NCI-H345 (cell line): ENCODE measurements at places on chromosomes 4 and X.
A peak's percentile ranks its signal among the peaks of the same experiment; 100 is the strongest.

GRCh38 chr4:101037938-101038413 lies 309.4 kb downstream of the PPP3CA start:
- no peak for DNase-seq

GRCh38 chr4:165726831-165727230 lies 146.2 kb upstream of the TLL1 start:
- DNase-seq, result no peak

- DNase-seq, result no peak
These were observed 161.4 kb upstream of the GIMD1 start for GRCh38 chr4:106530024-106530361.

DNA sequence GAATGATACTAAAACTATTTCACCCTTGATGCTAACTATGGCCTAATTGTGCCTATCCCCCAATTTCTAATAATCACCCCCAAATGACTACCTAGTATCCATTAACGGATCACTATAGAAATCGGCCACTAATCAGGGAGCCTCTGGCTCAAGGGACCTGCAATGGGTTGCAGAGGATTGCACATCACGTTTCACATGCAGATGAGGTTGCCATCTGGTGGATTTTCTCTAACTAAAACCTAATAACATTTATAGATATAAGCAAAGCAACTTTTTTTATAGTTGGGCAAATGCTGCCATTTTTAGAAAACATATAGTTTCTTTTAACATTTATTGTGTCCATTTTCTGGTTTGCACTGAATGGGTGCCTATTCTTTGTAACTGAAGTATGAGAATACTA lies 28.3 kb upstream of the ALG13 start:
- no peak for DNase-seq

DNA sequence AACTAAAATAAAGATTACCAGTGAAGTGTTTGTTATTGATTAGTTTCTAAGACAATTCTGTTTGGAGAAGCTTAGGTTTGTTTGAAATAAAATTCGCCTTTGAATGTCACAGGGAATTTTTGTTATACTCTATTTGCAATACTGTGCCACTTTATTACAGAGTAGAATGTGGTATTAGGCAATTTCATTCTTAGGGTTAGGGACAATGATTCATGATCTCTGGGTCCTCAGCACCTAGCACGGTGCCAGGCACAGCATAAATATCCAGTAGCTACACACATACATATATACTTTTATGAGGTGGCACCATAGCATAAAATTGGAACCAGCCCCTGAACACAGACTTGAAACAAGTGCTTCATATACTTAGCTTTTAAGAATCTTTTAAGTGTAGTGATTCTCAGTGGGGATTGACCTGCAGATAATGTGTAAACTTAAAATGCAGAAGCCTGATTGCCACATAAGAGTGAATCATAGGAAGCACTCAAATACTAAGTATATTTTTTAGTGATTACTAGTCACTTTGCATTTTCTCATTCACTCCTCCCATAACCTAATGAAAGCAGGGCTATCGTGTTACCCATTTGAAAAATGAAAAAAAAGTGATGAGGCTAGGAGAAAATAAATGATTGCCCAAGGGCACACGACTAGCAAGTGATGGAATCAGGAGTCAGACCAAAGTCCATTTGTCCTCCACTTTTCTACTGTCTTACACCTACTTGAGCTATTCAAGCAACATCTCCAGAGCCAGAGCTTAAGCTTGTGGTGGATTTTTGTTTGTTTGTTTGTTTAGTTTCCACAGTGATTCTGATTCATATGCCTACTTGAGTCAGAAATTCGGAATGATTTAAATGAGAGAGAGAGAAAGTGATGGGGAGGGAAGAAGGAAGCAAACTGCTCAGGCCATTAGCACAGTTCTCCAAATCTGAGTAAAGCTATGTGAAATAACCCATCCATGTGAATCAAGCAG lies 366.0 kb upstream of the FGF13 start:
- DNase-seq, result no peak

DNA sequence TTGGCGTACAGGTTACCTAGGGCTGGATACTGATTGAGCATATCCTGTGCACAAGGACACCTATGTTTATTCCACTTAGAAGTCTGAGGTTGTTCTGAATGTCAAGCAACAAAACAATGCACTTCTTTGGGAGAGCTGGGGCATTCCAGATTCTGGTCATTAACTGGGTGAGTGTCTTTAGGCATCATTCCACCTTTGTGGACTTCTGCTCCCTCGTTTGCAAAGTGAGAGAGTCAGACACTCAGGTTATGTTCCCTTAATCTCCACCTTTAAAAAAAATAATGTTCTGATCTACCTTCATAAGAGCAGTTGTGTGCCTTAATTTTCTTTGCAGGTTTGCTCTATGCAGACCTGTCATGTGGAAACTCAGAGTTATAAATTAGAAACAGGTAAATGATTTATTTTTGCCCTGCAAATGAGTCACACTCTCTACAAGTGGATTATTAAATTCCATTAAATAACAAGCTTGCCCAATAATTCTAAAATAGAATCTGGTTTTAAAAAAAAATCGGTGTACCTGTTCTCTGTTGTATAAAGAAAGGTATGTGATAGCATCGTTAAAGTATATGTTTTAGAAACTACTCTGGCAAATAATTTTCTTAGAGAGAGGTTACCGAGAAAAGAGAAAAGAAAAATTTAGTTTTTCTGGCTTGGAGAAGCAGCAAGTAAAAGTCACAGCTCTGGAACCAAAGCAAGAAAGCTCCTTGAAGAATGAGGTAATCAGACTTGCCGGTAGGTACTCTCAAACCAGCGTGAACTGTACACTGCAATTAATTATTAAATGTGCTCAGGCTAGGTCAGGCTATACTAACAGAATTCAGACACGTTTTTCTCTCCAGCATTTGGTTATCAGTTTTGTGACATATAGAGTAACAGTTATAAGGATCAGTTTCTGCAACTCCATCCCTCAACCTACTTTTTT lies 93.2 kb downstream of the SORBS2 start:
- no peak for DNase-seq

GRCh38 chrX:150099316-150099715 lies 161.0 kb upstream of the EOLA2 start:
- no peak for DNase-seq

DNA sequence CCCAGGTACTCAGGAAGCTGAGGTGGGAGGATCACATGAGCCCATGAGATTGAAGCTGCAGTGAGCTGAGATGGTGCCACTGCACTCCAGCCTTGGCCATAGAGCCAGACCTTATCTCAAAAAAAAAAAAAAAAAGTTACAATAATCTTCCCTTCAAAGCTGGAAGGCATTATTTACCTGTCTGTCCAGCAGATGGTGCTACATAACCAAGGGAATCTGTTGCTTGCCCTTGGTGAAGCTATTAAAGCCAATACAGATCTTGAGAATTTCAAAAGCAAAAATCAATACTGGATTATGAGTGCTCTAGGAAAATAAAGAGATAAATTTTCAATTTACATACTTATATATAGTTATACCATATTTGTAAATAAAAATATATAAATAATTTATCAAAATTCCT lies 25.9 kb downstream of the PKD2 start:
- peak; percentile 33 for DNase-seq

DNA sequence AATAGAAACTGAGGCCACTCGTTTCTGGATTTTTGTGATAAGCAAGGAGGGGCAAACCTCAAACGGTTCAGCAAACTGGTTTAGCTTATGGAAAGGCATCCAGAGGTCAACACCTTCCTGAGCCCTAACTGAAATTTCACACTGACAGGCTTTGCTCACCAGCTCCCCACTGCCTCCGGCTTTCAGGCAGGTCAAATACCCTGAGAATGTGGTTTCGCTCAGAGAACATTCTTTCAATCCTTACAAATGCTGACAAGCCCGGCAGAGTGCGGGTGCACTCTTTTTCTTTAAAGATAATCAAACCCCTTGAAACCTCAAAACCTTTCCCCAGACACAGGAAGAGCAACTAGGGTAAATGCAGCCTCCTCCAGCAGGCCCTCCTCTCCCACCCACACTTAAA lies 41.5 kb downstream of the CD40LG start:
- no peak for DNase-seq

DNA sequence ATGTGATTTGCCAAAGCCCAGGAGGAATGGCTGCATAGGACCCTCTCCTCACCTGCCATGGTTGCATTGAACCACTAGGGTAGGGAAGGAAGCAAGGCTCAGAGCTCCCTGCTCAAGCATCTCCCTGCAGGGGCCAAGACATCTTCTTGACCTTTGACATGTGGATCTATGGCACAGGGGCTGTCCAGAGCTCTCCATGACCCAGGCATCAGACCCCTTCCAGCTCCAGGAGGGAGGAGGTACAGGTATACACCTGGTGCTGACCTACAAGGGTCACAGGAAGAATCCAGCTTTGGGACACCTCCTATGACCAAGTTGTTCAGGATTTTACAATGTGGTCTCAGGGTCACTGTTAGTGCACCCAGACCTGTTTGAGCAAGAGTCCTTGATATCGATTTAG lies 23.2 kb upstream of the ASMTL start:
- DNase-seq, result no peak

- DNase-seq, result no peak
These were observed 23.7 kb upstream of the MSANTD1 start for GRCh38 chr4:3225071-3225850.

GRCh38 chr4:129095811-129096454 lies at the start of gene C4orf33:
Gene C4orf33 (plus strand): TSS chr4:129096152. CDS start chr4:129102611, 6,459 bp downstream.
- DNase-seq, result no peak

- no peak for DNase-seq
These were observed 1328.3 kb downstream of the C4orf33 start for GRCh38 chr4:130424211-130424610.

DNA sequence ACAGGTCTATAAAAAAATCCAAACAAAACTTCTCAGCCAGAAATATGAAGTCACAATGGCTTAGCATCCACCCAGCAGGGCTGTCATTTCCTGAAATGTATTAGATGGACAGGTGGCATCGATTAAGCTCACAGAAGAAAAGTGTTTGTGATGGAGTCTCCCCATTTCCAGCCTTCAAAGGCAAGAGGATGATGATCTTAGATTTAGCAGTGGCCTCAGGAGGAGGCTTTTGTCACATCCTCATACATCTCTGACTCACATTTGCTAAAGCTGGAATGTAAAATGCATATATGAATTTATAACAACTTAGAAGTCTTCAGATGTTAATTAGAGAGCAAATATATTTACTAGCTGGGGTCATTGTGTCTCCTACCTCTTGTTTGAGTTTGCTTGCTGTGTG lies 441.9 kb downstream of the SPRY1 start:
- no peak for DNase-seq

DNA sequence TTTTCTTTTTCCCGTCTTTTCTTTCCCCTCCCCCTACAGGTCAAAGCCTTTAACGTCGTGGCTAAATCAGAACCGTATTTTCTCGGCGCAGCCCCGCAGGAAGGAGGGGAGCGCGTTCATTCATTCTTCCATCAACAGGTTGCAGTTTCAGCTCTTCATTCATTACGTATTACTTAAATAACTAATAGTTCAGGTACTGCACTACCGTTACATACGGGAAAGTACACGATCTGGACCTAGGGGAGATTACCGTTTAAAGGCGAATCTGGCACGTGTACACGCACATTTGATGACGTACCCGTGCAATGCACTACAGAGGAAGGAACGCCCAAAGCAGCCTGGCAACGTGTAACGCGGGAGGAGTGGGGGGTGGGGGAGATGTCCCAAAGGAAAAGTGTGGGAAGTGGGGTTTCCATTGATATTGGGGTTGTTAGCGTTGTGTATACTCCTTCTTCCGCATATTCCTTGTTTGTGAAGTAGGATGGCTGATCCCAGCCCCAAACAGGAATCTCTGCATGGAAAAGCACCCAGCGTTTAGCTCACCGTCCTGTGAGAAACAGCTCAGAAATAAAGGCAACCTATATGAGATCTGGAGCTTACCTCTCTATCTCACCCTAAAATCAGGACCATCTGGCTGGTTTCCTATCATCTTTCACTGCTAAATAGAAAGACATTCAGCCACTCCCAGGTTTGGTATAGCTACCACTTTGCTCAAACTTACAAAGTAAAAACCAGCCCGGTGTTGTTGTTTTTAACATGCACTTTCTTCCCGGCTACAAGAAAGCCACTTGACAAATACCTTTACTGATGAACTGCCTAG lies 585 bp upstream of the SEC24D start:
- peak; percentile 36 for DNase-seq

GRCh38 chrX:2581296-2581695 lies 80.5 kb upstream of the DHRSX start:
- DNase-seq, result no peak

DNA sequence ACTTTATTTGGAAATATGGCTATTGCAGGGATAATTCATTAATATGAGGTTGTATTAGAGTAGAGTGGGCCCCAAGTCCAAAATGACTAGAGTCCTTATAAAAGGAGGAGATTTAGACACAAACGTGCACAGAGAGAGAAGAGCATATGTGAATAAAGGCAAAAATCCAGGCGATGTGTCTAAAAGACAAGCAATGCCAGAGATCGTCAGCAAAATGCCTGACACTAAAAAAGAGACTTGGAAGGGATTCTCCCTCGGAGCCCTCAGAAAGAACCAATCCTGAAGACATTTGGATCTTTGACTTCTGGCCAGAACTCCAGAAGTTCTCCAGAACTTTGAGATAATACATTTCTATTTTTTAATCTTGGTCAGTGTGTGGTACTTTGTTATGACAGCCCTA lies 472.1 kb downstream of the NLGN4X start:
- no peak for DNase-seq

GRCh38 chrX:120281761-120282160 lies 29.5 kb downstream of the TMEM255A start:
- no peak for DNase-seq

- no peak for DNase-seq
These were observed 14.3 kb downstream of the EPHA5 start for GRCh38 chr4:65656008-65656407.

DNA sequence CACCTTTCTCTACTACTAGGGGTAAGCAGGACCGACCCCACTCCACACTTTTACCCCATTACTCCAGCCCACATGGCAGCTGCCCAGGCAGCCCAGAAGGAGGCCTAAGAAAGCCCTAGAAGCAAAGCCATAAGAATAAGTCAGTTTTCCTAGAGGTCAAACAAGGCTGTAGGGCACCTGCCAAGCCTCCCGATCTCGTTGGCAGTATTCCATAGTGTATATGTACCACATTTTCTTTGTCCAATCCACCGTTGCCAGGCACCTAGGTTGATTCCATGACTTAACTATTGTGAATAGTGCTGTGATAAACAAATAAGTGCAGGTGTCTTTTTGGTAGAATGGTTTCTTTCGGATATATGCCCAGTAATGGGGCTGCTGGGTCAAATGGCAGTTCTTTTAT lies 54.2 kb downstream of the RHOXF2B start:
- DNase-seq, result peak; percentile 74

- DNase-seq, result no peak
These were observed 473 bp upstream of the TKTL2 start for GRCh38 chr4:163474027-163474426.

- no peak for DNase-seq
These were observed 54.0 kb downstream of the DHRSX start for GRCh38 chrX:2446815-2447214.

- DNase-seq, result no peak
These were observed 34.5 kb upstream of the NKRF start for GRCh38 chrX:119640731-119641170.

DNA sequence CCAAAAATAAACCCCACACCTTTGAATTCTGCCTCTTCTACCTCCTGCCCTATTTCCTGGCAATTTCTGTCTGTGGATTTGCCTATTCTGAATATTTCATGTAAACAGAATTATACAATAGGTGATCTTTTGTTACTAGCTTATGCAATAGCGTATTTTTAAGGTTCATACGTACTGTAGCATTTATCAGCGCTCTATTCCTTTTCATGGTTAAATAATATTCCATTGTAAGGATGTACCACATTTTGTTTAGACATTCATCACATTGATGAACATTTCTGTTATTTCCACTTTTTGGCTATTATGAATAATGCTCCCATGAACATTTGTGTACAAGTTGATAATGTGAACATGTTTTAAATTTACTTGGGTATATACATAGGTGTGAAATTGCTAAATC lies 780.4 kb upstream of the MAGEB2 start:
- DNase-seq, result no peak

- no peak for DNase-seq
These were observed 78.2 kb downstream of the EPHA5 start for GRCh38 chr4:65592089-65592488.
